Body of pancreas (tissue), 4 donors: ENCODE measurements at places on chromosomes 7 and 10.

GRCh38 chr7:81743665-81744064, 26.2 kb downstream of the HGF start:
- no peak for DNase-seq

DNA sequence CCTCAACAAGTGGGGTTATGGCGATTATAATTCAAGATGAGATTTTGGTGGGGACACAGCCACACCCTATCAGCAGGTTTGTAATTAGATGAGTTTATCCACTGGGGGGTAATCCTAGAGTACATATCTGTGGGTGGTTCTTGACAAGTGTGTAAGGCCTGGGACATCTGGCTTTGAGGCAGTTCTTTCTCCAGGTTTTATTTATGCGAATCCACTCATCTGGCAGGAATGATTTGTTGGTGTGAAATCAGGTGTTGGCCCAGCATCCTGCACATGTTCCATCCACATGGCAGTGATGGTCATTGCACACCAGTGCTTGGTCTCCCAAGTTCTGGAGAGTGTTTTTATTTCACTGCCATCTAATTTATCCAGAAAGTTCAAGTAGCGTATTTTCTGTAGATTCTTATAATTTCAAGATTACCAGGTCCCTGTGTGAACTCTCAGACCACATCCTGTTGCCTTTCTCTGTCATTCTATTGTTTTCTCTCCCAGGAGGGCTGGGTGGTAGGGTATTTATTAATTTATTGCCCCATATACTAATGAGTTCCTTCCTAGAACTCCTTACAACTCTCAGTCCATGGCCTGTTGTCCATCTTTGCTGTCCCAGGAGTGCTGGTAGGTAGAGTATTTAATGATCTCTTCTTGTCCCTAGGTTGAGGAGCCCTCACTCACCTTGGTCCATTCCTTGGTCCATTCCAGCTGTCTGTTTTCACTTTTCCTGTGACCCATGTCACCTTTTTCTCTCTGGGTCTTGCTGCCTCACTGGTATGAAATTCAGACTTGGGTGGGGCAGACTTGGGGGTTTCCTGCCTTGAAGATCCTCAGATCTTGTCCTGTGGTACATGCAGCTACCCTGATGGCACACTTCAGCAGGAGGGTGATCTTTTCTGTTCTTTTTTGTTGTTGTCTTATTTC, 10.4 kb downstream of the RALA start:
- DNase-seq, result no peak

- no peak for DNase-seq
Observed at GRCh38 chr7:150939052-150939451, 39.1 kb downstream of the KCNH2 start.

DNA sequence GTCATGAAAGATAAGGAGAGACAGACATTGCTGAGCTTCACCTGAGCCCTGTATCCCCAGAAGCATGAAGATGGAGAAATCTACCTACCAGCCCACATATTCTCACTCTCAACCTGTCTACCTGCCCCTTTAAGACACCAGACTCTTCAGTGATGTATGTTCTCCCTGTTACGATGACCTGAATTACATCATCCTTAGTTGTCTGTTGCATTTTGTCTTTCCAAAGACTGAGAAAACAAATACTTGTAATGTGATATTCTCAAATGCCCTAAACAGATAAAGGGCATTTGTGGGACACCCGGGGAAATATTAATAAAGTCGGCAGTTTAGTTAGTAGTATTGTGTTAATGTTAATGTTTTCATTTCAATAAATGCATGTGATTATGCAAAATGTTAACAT, 305.8 kb upstream of the IGFBP3 start:
- DNase-seq, result no peak

DNA sequence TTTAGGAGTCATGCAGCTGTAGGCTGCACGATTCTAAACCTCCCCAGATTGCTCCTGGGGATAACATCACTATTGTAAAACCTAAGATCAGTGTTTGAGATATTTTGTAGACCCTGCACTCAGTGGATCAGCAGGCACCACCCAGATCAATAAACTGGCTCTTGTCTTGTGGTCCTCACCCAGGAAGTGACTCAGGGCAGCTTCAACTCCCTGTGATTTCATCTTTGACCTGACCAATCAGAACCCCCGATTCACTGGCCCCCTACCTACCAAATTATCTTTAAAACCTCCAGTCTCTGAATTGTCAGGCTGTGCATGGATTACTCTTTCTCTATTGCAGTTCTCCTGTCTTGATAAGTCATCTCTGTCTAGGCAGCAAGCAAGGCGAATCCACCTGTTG, 25.7 kb downstream of the ARL5B start:
- no peak for DNase-seq

DNA sequence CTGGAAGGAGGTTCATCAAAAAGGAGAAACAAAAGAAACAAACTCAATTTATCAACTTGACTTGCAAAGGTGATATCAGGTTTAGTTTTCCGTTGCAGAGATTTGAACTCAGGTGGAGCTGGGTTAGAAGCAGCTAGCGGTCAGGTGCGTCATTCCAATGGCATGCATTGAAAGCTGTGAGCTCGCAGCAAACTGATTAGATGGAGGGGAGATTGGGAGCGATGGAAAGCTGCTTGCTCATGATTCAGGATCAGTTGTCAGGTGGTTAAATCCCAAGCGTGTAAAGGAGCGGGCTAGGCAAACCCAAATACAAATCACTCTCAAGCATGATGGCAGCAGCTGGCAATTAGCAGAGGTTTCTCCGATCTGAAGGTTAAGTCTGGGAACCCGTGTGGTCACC, 49.3 kb upstream of the AFAP1L2 start:
- DNase-seq, result no peak

GRCh38 chr7:148590471-148590870, at the start of gene C7orf33:
C7orf33 (plus strand) TSS chr7:148590766; CDS start chr7:148590926, 160 bp downstream.
- no peak for DNase-seq

- no peak for DNase-seq
Observed at GRCh38 chr7:91137153-91137787, 127.0 kb upstream of the FZD1 start.

DNA sequence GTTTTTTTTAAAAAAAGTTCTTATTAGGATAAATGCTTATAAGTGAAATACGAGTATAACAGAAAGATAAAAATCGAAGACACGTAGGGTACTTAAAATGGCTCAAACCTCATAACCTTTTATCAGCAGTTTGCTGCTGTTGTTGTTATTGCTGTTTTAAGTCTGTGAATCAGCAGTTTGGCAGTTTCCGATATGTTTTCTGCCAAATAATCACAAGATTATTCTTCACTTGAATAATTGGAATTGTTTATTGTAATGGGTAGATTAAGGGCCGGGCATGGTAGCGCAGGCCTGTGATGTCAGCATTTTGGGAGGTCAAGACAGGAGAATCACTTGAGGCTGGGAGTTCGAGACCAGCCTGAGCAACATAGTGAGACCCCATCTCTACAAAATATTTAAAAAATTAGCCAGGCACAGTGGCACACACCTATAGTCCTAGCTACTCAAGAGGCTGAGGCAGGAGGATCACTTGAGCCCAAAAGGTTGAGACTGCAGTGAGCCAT, 177.6 kb downstream of the VTI1A start:
- DNase-seq, result no peak

DNA sequence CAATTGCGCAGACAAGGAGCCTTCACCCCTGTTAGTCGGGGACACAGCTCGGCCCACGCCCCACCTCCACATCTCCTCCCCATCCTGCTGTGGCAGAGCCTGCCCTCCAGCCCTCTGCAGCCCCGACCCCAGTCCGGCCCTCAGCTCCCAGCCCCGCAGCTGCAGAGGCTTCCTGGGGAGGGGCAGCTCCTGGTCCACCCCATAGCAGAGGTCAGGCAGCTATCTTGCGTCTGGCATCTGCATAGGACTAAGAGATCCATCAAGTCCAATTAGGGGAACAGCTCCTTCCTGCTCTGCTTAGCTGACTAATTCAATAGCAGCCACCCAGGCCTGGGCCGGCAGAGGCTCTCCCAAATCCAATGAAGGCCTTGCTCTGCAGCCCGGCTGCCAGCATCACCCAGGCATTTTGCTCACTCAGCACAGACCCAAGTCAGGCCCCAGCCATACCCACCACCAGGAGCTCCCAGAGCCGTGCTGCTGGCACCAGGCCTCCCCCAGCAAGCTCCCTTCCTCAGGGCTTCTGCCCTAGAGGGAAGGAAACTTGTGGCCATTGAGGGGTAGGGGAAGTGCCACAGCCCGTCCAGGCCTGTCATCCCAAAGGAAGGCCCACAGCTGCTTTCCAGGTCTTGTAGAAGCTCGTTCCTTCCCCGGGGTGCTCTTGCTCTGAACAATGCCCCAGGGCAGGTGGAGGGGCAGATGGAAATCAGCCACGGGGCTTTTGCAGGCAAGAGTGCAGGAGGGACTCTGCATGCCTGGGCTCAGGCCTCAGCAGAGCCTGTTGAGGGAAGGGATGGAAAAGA, 106.2 kb upstream of the RET start:
- DNase-seq, result no peak

- DNase-seq, result no peak
Observed at GRCh38 chr7:131543298-131543697, 13.1 kb downstream of the PODXL start.

DNA sequence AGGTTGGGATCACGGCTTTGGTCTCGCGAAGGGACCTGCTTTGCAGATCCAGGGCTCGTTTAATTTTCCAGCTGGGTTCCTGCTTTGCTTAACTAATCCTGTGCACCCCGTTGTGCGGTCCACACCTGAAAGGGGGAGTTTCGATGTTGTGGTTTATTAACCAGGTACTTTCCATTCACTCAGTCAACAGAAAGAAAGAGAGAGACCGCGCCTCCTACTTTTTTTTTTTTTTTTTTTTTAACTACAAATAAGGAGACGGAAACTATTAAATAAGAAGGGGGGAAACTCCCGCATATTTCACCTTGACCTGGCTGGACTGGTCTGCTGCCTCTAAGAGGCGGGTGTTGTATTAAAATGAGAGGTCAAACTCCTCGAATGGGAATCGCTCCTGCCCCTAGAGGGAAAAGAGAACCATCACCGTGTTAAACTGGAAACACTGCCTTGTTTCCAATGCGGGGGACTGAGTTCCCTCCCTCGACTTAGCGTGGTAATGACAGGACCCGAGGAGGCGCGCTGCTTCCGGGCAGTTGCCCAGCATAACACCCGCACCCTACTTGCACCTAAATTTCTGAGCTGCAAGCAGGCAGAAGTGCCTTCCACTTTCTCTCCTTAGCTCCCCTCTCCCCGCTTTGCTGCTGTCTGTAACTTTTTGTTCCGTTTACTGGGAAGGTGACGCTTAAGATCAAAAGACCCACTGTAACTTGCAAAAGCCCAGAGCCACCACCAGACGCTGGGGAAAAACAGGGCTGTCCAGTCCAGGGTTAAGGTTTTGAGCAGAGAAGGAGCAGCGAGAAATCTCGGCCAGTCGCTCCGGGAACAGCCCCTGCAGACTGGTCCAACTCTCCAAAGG, 1.1 kb upstream of the ITGB8 start:
- DNase-seq, result peak; percentile 86

DNA sequence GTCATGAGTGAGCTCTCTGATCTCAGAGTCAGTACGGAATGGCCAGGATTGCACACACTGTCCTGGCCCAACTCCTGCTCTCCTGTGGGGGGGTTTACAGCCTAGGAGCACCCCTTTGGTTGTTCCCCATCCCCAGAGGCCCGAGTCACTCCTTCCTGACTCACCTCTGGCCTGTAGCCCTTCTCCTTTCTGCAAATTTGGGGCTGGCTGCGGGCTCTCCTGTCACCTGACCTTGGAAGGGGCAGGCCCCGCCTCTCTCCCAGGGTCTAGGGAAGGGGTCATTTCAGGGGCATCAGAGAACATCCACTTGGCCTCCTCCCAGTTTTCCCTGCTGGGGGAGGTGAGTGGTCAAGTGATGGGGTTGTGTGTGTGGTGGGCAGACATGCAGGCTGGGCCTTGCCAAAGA, 1.7 kb downstream of the NYAP1 start:
- DNase-seq, result no peak

- no peak for DNase-seq
Observed at GRCh38 chr10:6271663-6272062, 68.9 kb downstream of the PFKFB3 start.

- no peak for DNase-seq
Observed at GRCh38 chr7:116736927-116737715, 65.1 kb downstream of the MET start.

GRCh38 chr10:101686133-101686925, 8.6 kb downstream of the FBXW4 start:
- no peak for DNase-seq

- no peak for DNase-seq
Observed at GRCh38 chr10:98149858-98150257, 15.4 kb downstream of the R3HCC1L start.

- DNase-seq, result no peak
Observed at GRCh38 chr10:75034714-75035258, 76.7 kb upstream of the SAMD8 start.

DNA sequence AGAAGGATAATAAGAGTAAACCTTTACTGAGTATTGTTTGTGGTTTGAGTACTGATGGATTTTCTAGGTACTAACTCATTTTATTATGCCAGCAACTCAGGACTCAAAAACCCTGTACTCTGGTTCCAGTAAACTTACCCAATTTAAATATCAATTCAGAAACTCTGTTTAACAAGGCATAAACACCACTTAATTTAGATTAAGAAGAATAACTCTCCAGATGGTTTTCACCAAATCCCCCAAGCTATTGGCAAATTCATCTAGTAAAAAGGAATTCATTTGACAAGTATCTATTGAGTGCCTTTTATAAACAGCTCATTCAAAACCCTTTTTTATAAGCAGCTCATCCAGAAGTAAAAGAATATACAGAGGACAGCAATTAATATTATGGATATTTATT, 572.4 kb downstream of the PHTF2 start:
- no peak for DNase-seq

GRCh38 chr10:63267414-63268148, 134.5 kb downstream of the NRBF2 start:
- peak; percentile 38 for DNase-seq

GRCh38 chr7:80204919-80205318, 70.3 kb downstream of the GNAI1 start:
- no peak for DNase-seq

- DNase-seq, result no peak
Observed at GRCh38 chr10:15719049-15719898, 448 bp downstream of the ITGA8 start.

GRCh38 chr7:85512790-85513189, 325.9 kb upstream of the SEMA3D start:
- no peak for DNase-seq

GRCh38 chr7:150503581-150503980, 11.1 kb upstream of the GIMAP7 start:
- no peak for DNase-seq

- DNase-seq, result no peak
Observed at GRCh38 chr10:32217216-32217615, 129.7 kb downstream of the EPC1 start.

- DNase-seq, result no peak
Observed at GRCh38 chr7:37429435-37429791, 19.3 kb downstream of the ELMO1 start.

- DNase-seq, result no peak
Observed at GRCh38 chr7:5594616-5595544, 171.2 kb upstream of the TNRC18 start.

DNA sequence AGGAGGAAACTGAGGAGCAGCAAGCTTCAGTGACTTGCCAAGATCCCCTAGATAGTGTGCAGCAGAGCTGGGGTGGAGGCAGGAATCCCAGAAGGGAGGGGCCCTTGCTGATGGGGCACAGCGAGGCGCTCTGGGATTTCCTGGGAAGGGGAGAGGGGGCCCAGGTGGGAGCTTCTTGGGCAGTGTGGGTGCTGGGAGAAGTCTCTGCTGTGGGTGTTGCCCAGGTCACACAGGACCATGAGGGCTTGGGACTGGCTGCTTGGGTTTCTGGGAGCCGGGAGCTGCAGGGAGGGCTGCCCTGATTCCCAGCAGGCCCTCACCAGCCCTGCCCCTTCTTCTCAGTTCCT, 55.2 kb downstream of the TSPAN15 start:
- no peak for DNase-seq

GRCh38 chr7:55258631-55259030, 106.5 kb upstream of the LANCL2 start:
- no peak for DNase-seq
